Fibroblast of lung (primary cell): ENCODE measurements at places on chromosomes 7 and 10. TPM values are rescaled to one million over a fixed set of nuclear protein-coding genes. Genes with fewer than 3 reads are reported as not detected.

The UCN3 gene
- polyA plus RNA-seq = not detected in 2 replicates

- no peak for DNase-seq
Measured at GRCh38 chr7:138982204-138982623, 1.0 kb upstream of the KIAA1549 start.

DNA sequence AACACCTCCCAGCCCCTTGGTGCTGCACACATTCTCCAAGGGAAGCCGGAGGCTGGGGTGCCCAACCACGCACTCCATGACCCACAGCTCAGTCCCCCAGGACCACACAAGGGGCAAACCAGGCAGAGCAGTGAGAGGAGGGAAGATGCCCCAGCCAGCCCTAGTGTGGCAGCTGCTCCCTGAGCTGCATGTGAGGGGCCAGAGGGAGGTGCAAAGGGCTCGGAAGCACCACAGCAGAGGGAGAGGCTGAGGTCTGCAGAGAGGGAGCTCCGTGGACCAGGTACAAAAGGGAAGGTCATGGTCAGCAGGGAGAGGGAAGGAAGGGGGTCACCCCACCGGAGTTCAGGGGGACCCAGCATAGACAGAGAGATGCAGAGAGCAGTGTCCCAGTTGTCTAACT is 1.5 kb upstream of the CALML5 start:
- DNase-seq = no peak

- DNase-seq = no peak
Measured at GRCh38 chr10:101906586-101907183, 63.1 kb upstream of the KCNIP2 start.

- no peak for DNase-seq
Measured at GRCh38 chr7:4067874-4068273, 614.2 kb upstream of the FOXK1 start.

DNA sequence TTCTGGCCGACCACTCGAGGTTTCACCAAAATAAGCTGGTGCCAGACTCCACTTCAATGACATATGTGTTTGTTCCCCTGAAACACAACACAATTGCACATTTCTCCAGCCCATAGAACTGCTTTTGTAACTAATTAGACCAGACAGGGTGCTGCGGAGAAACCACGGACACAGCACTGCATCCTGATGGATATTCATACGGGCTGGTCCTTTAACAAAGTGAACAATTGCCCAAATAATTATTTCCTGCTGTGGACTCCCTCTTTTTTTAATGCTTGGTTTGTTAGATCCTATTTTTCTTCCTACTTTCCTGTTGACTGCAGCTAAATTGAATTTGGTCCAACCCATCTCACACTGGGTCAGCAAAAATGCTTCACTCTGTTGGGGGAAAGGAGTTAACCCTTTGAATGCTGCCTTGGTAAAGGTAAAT is 198.6 kb upstream of the BMPER start:
- no peak for DNase-seq
